Stimulated activated CD8-positive, alpha-beta memory T cell treated with anti-CD3 and anti-CD28 coated beads, Interleukin-7, amount 100 ng/mL, for 24 hours (primary cell): ENCODE measurements at places on chromosomes 4 and X.
A peak's percentile ranks its signal among the peaks of the same experiment; 100 is the strongest.

DNA sequence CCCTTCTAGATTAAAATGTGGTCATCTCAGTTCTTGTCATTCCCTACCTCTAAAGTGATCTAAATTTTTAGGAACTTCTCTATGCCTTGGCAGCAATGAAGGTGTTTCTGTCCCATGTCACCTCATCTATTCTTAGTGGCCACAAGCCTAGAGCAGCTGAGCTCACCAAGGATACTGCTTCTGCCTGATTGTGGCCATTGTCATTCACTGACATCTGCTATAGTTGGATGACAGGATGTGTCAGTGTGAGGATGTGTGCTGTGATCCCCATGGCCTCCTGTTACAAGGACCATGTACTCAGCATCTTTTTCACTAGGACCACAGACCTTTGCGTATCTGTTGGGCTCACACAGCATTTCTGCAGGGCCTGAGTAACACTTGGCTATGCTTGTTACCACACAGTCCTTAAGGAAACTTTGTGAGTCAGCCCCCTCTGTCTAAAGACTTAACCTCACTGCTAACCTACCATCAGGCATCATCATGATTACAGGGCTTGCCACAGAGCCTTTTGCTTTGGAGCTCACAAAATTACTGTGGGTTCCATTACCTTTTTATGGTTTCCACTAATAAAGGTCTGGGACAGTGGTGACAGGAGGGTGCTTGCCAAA lies 421.0 kb downstream of the ADAM29 start:
- no peak for DNase-seq

DNA sequence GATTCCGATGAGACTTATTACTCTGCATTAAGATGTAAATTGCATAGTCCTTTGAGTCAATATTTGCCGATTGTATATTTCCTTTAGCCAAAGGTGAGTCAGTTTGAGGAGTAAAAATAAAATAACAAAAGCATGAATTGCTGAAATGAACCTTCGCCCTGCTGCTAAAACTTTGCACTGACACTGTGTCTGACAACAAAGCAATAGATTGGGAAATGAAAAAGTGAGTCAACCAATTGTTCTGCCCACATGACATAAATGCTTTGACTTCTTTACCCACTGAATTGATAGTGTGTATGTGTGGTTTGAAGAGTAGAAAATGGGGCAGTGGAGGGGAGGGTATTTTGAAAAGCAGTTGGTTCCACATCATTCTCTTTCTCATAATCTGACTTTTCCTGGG lies 88.4 kb upstream of the AFF2 start:
- no peak for DNase-seq

DNA sequence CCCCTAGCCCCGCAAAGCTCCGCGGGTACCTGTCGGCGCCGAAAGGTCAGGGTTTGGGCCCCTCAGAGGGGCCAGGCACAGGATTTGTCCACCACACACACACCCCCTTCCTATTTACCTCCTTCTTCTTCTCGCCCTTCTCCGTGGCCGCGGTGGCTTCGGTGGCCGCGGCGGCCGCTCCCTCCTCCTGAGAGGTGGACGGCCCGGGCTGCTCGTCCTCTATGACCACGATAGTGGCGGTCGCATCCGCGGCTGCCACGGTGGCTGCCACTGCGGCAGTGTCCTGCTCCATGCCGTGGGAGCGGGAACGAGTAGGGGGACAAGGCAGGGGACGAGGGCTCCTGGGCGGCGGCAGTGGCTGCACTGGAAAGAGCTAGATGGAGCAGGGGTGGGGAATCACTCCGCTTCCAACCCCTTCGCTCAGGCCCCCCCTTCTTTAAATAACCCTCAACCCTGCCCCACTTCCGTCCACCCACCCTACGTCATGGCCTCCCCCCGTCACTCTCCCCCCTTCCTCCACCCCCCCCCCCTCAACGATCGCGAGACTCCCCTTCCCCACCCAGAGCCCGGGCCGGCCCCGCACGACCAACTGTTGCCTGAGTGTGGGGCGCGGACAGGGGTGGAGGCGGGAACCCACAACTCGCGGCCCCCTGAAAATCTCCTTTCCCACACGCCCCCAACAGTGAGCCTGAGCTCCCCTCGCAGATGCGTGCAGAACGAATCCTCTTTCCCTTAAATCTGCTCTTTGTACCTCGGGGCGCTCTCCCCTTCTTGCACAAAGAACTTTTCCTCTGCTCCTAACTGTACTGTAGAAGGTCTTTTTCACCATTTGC lies at the start of gene SMARCA1:
Gene SMARCA1 (minus strand): TSS at position 412 of the 833 bp plus-strand sequence. CDS start 120 bp downstream, at position 292.
- DNase-seq = no peak

- no peak for DNase-seq
Measured at GRCh38 chr4:139849219-139849618, 183.6 kb downstream of the MGST2 start.

DNA sequence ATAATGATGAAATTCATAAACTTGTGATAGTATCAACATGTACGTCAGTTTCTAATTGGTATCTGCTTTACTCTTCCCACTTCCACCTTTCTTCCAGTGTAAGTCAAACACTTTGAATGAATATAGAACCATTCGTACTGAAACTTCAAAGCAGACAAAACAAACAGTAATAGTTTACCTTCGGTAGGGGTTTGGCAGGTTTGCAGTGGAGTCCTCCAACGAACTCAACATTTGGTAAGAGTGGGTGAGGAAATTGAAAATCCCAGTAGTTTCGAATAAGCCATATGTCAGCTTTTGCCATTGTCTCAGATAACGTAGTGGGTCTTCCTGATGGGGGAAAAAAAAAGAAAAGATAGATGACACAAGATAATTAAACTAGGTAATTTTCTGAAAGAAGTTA lies 2.2 kb downstream of the UGT2B4 start:
- no peak for DNase-seq

GRCh38 chr4:12595489-12595888 lies 888.7 kb downstream of the RAB28 start:
- no peak for DNase-seq

GRCh38 chrX:10104958-10105658 lies 51.7 kb upstream of the CLCN4 start:
- DNase-seq = no peak

GRCh38 chr4:182918791-182919302 lies 1.7 kb upstream of the DCTD start:
- no peak for DNase-seq

DNA sequence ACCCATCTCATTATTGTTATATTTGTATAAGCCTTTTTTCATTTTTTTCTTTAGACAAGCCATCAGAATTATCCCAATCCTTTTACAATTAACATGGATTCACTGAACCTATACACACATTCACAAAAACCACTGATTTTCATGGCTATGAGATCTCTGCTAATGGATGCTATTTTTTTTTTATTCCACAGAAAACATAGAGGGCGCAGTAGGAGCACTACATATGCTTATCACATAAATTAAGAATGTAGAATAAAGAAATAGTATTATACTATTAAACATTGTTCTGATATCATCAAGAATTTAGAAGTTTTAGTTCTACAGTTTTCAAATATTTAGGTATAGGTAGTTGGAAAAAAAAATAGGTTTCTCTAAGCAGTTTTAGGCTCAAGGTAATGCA lies 1477.4 kb downstream of the ARAP2 start:
- DNase-seq = no peak

DNA sequence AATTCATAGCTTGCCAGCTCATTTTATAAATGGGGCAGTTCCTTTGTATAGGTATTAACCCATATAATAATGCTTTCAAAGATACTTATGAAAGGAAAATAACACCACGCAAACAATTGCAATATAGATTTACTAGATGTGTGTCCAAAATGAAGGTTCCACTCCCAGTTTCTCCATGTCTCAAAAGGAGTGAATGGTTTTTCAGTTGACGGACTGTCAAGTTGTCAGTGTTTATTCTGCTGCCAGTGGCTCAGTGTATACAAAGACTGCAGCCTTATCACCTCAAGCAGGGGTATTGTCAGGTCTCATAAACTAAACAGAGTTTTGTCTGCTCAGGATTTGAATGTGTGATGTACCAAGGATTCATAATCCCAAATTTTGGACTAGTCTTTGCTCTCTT lies 585.3 kb upstream of the ATOH1 start:
- no peak for DNase-seq

DNA sequence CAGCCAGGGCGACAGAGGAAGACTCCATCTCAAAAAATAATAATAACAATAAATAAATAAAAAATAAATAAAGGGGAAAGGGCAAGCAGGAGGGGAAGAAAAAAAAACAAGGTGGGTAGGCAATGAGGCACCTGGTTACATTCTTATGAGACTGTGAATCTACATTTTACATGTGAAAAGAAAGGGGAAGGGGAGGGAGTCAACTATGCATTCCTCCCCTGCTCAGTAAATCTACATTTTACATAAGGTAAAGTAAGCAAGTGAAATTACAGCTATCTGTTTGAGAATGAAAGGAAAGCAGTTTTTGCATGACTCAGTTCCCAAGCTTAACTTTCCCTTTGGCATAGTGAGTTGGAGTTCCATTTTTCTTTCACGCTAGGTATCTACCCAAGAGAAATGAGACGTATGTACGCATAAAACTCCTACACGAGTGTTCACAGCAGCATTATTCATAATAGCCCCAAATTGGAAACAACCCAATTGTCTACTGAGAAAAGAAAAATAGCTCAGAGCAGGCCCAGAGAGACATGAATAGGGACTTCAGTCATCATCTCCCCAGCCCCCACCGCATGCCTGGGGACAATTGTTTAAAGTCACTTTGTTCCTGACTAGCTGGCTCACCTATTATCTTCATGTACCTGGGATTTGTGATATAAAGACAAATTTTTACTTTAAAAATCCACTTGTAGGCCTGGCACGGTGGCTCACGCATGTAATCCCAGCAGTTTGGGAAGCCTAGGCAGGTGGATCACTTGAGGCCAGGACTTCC lies 52.4 kb downstream of the DDX3X start:
- DNase-seq = no peak

- DNase-seq = no peak
Measured at GRCh38 chr4:166827629-166828028, 406.7 kb downstream of the SPOCK3 start.

DNA sequence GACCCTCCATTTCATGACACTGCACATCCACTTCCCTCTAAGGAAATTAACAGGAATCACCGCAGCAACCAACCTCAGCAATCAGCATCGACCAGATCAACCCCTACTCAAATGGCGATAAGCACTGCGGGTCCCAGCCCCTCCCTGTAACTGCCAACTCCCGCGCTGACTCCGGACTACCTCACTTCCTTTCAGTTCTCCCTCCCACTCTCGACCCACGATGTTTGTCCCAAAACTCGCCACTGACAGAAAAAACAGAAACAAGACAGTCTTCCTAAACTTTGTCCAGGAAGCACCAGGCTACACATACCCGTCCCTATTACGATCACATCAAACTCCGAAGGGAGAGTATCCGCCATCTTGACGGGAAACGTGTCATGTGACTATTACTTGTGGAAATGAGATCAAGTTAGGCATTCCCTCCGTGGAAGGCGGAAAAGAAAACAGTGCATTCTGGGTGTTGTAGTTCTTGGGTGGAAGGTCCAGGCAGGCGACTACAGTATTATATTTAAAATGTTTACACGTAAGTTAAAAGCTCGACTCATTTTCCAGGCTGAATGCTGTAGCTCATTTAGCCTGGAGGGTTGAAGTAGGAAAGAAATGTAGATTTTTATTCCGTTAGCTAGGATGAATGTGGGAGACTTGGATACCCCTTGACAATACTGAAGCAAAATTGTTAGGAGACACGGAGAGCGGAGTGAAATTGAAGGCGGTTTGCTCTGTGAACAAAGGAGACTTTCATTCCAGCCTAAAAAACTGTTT lies at the start of gene CHM:
Gene CHM (minus strand): TSS at position 385 of the 762 bp plus-strand sequence. CDS start 26 bp downstream, at position 359.
- peak; percentile 5 for DNase-seq
